Activated CD4-positive, alpha-beta T cell treated with anti-CD3 and anti-CD28 coated beads, Interleukin-10, Interleukin-2, amounts not matched to agents 100 ng/mL and 50 ng/mL, durations not matched to agents 16 hours and 8 hours (primary cell): ENCODE measurements at places on chromosomes 2 and 18.

DNA sequence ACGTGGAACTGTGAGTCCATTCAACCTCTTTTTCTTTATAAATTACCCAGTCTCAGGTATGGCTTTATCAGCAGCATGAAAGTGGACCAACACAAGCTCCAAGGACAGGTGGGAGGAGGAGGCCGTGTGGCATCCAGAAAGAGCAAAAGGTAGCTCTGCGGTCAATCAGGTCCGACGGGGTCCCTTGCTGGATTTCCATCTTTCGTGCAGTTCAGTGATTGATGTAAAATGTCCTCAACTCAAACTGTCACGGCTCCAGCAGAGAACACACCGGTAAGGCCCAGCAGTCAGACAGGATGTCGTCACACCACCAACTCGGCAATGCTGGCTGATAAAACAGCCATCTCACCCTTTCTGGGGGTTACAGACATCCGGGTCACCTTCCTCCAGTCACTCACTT is 123.3 kb downstream of the PXDN start:
- no peak for DNase-seq

- no peak for DNase-seq
These were observed 298.2 kb downstream of the SP3 start for GRCh38 chr2:173667014-173667413.

DNA sequence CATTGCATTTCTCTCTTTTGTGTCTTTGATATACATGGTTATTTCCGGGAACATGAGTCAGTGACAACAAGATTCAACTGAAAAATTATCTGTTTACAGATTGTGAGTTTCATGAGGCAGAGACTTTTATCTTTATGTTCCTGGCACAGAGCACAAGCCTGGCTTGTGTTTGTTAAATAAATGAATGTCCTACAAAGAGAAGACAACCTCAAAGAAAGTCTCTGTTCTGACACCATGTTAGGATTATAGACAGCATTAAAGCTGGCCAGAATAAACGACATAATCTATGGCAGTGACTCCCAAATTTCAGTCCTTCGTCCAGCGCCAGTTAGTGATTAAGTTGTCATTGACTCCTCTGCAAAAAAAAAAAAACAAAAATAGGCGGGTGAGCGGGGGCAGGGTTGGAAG is 97.4 kb upstream of the DNAJC10 start:
- DNase-seq = no peak

DNA sequence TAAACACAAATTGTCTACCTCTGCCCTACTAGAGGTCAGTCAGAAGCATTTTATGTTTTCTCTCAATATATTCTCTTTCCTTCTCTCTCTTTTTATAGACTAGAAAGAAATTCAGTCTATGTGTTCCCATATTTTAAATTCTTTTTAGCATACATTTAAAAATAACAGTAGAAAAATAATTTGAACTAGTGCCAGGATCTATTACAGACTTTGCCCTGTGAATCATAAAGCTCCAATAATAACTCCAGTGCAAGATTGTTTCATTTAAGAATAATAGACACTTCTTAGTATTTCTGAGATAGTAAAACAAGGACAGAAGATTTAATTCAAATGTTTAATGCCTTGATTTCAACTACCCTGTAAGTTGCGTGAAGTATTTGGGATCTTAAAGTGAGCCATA is 60.1 kb downstream of the ITGB6 start:
- no peak for DNase-seq

GRCh38 chr2:95380280-95380679 is 22.2 kb upstream of the FAHD2A start:
- no peak for DNase-seq

GRCh38 chr2:58428096-58429013 is 187.2 kb upstream of the FANCL start:
- DNase-seq = peak; percentile 7

DNA sequence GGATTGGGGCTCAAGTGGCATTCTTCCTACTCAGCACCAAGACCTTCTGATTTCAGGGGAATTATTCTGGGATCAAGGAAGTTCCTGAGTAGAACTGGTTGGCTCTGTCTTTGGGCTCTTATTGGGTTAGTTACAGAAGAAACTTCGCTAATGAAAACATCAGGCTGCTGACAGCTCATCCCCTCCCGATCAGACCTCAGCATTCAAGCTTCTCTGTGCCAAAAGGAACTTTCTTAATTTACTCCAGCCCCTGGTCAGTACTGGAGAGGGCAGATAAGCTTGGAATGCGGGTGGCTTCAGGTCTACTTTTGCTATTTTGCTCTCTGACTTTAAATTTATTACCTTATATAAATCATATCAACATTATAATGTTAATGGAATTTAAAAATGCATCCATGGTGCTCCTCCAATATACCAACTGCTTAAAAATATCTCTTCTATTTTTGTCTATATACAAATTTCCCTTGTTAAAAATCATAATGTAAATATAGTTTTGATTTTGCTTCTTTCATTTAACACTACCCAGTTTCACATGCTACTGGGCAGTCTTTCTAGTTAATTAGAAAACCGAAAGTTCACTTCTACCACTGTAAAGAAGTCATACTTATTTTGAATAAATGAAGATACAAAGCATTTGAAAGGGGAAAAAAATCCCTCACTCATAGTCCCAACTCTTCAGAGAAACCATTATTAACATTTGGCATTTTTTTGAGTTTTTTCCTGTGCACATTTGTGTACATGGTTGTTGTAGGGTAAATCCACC is 34.4 kb downstream of the PCARE start:
- no peak for DNase-seq

DNA sequence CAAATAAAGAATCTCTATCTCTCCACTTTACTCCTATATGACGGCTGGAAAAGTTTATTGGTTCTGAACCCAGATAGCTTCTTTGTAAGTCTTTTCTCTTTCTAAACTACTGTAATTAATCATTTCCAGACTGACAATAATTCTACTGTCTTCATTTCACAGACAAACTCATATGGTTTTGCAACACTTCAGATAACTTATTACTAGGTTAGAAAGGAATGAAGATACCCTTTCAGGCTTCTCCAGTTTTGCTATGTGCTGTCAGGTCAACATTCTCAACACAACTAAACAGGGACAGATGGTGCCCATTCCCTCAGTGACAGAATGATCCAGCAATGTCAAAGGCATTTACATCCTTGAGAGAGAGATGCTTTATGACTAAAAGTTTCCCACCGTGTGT is 198.5 kb upstream of the ITGA4 start:
- DNase-seq = no peak

DNA sequence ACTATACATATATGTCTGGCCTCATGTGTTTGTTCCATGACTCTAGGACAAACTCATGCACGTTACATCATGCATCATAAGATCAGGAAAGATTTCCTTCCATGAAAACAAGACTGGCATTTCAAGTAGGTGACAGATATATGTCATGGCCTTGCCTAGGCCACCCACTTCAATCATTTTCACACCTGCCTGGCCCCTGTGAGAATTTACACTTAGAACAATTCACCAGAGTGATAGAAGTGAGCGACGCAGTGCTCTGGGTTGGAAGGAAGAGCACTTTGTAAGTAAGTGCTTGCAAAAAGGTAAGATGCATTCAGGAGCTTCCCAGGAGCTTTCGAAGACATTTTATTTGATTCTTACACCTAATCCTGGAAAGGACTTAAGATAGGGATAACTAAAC is 39.5 kb downstream of the TMEM163 start:
- DNase-seq = no peak

DNA sequence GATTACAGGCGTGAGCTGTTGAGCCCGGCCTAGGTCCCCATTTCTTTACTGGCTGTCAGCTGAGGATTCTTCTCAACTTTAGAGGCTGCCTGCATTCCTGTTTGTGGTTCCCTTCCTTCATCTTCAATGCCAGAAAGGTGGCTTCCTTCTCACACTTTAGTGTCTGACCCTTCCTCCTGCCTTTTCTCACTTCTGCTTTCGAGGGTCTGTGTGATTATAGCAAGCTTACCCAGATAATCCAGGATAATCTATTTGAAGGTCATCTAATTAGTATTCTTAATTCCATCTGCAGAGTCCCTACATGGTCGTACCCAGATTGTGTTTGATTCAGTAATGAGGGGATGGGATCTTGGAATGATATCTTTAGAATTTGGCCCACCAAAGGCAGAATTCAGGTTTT is 157.4 kb downstream of the TANC1 start:
- no peak for DNase-seq

DNA sequence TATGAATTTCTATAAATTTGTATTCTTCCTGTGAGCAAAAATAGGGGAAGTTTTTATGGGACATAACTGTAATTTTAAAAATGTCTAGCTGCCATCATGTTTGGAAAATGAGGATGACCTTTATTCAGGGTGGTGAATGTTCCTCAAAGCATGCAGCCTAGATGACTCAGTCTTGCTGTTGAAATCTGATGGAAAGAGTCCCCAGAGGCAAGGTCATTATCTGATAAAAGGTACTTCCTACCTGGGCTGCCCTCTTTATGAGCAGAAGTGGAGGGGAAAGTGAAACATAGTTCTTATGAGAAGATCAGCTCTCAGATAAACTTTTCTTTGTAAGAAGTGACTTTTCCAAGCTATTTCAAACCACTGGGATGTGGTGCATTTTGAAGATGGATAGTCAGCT is 1144.7 kb upstream of the PIK3C3 start:
- DNase-seq = no peak

DNA sequence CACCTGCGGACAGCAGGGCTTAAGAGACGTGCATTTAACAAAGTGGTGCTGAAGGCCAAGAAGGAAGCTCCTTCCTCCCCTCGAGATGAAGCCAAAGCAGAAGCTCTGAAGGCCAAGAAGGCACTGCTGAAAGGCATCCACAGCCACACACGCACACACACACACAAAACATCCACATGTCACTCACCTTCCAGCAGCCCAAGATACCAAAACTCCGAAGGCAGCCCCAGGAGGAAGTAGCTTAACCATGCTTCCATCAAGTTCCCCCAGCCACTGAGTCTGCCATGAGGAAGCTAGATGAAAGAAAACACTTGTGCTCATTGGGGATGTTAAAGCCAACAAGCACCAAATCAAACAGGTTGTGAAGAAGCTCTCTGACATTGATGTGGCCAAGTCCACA is 175.7 kb upstream of the POU3F3 start:
- DNase-seq = no peak
